ENCODE measurements at places on chromosomes 1 and 21. TPM values are rescaled to one million over a fixed set of nuclear protein-coding genes. Genes with fewer than 3 reads are reported as not detected.

DNA sequence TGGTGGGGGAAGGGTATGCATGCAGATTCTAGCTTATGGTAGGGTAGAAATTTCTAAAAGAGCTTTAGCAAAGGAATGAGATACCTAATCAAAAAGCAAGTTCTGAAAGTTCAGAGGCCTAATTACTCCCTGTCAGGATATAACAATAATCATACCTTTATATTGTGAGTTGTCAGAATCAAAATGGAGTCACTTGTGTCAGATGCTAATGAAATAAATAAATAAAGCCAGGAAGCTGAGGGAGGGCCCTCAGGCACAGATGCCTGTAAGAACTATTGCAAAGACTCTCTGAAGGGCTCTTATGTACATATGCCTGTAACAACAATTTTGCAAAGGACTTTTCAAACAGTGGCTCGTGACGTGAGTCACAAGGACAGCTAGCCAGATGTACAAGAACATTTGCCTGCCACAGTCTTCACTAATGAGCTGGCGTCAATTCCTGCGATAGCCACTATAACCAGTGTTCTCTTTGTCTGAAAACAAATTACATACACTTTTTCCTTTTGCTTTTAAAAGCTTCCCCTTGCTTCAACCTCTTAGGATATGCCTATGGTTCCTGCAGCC lies 27.4 kb upstream of the DNASE2B start:
- DNase-seq: no peak

DNA sequence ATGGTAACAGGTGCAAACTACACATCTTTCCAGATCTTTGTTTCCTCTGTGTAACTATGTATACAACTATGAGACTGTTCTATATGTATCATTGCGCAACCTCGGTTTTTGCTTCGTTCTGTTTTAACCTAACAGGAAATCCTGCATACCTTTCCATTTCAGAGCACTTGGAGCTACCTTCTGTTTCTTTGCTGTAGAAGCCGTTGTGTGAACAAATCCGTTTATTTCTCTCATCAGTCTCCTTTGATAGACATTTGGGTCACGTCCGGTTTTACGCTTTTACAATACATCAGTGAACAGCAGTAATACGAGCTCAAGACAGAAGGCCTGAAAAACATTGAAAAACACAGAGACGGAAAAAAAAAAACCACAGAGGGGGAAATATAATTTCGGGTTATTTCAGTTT lies 10.5 kb downstream of the ATP5IF1 start:
- DNase-seq: no peak

- DNase-seq: no peak
Measured at GRCh38 chr1:188343914-188344313, 1515.2 kb downstream of the PLA2G4A start.

SCAMP3 gene
- total RNA-seq: 49.8 TPM

TRPM2 gene
- 0.09 TPM for total RNA-seq
